Forelimb muscle (tissue), 1 donor: ENCODE measurements at places on chromosomes 5 and 9. TPM values are rescaled to one million over a fixed set of nuclear protein-coding genes. Genes with fewer than 3 reads are reported as not detected.

DNA sequence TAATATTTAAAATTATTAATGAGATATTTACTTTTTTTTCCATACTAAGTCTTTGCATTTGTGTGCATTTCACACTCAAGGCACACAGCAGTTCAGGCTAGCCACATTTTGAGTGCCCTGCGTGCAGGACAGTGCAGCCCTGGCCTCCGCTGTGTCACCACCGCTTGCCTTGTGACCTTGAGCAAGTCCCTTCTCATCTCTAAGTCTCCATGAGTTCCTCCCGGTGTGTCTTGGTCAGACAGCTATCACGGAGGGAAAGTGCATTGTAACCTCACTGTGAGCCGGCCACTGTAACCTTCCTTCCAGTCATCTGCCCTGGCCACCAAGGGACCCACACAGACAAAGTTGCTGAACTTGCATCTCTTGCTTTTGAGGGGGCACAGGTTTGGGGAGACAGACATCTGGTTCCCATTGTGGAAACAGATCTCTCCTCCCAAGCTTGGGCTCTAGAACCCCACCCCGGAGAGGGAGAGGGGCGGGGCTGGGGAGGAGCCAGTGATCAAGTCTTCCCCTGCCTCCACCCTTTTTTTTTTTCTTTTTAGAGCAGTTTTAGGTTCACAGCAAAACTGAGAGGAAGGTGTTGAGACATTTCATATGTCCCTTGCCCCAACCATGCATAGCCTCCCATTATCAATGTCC lies 96.8 kb downstream of the C9orf50 start:
- DNase-seq: no peak

DNA sequence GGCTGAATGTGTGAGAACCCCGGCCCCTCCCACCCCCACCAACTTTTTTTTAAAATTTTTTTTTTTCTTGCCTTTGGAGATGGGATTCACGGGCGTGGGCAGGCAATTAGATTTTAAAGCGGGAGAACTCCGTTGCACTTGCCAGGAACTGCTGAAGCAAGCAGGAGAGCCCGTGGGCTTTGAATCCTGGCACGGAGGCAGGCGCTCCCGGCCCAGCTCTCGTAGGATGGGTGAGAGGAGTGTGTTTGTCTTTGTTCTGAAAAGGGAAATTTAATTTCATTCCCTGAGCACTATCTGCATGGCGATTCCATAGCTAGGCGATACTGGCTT lies 54.3 kb upstream of the BOD1 start:
- DNase-seq: no peak

- DNase-seq: no peak
Observed at GRCh38 chr9:128203024-128203706, at the start of gene DNM1. Gene DNM1, plus strand, starts transcription at chr9:128203379. Its CDS starts 92 bp downstream, at chr9:128203471.

GRCh38 chr9:124084087-124084486 lies 72.5 kb downstream of the LHX2 start:
- DNase-seq: no peak

- no peak for DNase-seq
Observed at GRCh38 chr5:92402956-92403702, 1020.0 kb upstream of the ARRDC3 start.

DNA sequence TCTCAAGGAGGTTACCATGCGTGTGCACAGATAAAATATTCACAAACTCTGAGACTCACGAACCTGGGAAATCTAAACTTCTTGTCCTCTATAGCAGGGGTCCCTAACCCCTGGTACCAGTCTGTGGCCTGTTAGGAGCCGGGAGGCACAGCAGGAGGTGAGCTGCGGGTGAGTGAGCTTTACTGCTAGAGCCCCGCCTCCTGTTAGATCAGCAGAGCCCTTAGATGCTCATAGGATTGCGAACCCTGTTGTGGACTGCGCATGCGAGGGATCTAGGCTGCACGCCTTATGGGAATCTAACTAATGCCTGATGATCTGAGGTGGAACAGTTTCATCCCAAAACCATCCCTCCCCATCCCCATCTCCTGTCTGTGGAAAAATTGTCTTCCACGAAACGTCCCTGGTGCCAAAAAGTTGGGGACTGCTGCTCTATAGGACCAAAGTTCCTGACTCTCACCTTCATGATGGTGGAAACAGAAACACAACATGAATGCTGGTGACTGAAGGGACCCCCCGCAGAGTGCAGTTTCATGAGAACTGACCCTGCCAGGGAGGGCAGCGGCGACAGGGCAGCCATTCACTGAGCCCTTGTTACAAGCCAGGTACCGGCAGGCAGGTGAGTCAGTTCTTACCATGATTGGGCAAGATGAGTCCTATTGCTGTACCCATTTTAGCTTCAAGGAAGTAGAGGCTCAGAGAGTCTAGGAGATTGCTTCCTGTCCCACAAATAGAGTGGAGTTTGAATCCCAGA lies 181.9 kb downstream of the RGS3 start:
- no peak for DNase-seq

DNA sequence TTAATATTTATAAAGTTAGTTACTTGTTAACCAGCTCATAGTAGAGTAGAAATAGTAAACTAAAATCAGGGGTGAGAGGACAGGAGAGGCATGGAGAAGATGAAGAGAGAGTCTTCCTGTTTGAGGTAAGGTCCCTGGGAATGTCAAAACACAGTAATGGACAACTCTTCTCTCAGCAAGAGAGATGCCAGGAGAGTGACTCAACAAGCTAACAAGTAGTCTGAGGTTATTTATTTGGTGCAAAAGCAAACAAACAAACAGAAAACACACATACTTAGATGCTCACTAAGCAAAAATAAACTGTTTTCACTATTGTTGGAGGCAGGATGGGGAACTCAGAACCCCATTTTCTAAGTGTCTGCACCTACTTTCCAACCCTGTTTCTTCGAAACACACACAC lies 333.2 kb upstream of the RFX3 start:
- DNase-seq: no peak

- DNase-seq: no peak
Observed at GRCh38 chr5:171659896-171660295, 125.7 kb upstream of the SMIM23 start.

DNA sequence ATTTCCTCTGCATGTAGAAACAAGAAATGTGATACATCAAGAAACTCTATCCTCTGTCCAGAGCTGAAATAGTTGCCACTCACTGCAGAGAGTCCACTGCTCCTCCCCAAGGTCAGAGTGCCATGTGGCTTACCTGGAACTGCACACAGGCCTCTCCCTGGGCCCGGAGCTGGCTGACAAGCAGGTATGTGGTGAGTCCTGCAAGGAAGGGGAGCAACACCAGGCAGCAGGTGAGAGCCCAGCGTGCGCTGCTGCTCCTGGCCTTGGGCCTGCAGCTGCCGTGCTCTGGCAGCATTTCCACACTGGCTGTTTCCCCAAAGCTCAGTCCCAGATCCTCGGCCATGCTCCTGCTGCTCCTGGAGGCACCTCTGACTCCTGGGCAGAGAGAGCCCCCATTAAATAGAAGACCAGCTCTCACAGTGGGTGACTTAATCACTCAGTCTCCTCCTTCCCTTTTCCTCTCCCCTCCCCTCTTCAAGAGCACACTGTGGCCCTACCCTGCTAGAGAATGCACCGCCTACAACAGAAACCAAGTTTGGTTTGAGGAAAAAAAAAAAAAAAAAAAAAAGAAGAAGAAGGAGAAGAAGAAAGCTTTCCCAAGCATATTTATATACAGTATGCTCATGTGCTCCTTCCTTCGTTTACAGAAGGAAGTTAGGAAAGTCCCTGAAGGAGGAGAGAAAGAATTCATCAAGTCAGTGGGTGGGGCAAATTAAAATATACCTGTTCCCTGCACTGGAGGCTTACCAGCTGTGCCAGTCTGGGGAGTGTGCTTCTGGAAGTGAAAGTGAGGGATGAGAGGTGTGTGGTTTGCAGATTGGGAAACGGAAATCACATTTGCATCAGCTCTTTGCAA lies at the start of gene TNFSF15:
TNFSF15 (minus strand) TSS at position 370 of the 856 bp plus-strand sequence; CDS start at position 343, 27 bp downstream.
- no peak for DNase-seq

GRCh38 chr5:157748760-157749461 lies 5.4 kb downstream of the LSM11 start:
- no peak for DNase-seq

DNA sequence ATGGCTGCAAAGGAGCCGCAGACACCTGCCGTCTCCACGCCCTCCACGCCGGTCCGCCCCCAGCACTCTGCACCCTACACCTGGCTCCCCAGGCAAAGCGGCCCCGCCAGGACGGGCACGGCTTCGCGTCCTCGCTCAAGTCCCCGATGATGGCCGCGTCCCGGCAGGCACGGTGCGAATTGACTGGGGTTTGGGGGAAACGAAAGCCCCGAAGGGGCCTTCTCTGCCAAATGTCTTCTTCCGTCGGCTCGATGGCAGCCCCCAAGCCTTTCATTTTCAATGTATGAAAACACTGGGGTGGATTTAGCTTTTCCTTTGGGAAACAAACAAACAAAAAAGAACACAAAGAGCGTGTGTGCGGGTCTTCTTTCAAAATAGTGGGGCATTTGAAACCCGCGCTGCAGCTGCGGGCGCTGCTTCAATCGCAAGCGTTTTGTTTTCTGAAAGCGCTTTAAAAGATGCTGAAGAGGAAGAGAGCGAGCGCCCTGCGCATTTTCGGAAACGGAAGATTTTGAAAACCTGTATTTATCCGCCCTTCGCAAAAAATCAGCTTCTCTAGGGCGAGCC lies 160.0 kb downstream of the RMI1 start:
- DNase-seq: no peak

- no peak for DNase-seq
Observed at GRCh38 chr5:137710086-137710485, 25.8 kb downstream of the KLHL3 start.

GRCh38 chr9:99592834-99593574 lies 228.7 kb upstream of the NR4A3 start:
- DNase-seq: no peak

GRCh38 chr9:115386963-115387770 lies 269.2 kb upstream of the TNC start:
- no peak for DNase-seq

GRCh38 chr9:93699650-93700049 lies 123.3 kb downstream of the PHF2 start:
- no peak for DNase-seq

DNA sequence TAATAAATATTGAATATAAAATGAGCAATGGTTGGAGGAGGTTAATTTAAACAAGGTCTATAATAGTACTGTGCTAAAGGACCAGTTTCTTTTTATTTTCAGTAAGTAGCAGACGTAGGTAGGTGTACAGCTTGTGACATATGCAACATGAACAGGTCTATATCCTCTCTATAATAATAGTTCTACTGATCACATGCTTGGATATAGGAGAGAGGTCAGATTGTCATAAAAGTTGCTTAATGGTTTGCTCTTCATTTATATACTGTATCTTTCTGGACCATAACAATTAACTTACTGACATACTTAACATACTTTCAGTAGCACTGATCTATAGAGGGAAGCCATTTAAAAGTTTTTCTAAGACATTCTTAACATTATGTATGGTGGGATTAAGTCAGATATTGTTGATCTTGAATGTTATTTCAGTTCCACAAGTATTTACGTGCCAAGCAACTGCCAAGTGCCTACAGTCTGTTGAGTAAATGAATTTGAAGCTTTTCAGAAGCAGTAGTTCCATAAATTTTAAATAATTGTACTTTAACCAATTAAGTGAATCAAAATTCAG lies 68.0 kb downstream of the DENND4C start:
- no peak for DNase-seq

- DNase-seq: no peak
Observed at GRCh38 chr5:50700706-50701105, 34.3 kb downstream of the PARP8 start.

The SLCO6A1 gene
- 0.48 TPM for polyA plus RNA-seq

The TMEM174 gene
- not detected for polyA plus RNA-seq
